Activated naive CD8-positive, alpha-beta T cell treated with anti-CD3 and anti-CD28 coated beads for 36 hours (primary cell): ENCODE measurements at places on chromosomes 16 and 17.

GRCh38 chr16:68463904-68464303 lies 15.6 kb upstream of the SMPD3 start:
- DNase-seq, result no peak

DNA sequence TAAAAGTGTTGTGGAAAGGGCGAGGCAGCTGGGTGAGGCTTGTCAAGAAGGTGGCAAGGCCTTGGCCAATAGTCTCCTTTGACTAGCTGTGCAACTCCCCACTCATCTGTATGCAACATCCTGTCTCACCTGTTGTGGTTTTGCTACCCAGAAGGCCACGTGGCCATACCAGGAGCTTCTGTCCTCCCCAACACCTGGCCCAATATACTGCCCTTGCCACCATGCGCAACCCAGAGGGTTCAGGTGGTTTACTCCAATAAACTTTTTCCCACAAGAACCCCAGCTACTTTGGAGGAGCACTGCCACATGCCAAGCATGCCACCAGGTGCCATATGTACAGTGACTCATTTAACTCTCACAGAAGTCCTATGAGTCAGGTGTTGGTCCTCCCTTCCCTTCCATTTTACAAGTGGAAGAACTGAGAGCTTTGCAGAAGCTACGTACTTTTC lies 10.2 kb downstream of the MYO19 start:
- no peak for DNase-seq

GRCh38 chr17:42342242-42343008 lies 45.8 kb downstream of the STAT3 start:
- DNase-seq, result peak; percentile 38

DNA sequence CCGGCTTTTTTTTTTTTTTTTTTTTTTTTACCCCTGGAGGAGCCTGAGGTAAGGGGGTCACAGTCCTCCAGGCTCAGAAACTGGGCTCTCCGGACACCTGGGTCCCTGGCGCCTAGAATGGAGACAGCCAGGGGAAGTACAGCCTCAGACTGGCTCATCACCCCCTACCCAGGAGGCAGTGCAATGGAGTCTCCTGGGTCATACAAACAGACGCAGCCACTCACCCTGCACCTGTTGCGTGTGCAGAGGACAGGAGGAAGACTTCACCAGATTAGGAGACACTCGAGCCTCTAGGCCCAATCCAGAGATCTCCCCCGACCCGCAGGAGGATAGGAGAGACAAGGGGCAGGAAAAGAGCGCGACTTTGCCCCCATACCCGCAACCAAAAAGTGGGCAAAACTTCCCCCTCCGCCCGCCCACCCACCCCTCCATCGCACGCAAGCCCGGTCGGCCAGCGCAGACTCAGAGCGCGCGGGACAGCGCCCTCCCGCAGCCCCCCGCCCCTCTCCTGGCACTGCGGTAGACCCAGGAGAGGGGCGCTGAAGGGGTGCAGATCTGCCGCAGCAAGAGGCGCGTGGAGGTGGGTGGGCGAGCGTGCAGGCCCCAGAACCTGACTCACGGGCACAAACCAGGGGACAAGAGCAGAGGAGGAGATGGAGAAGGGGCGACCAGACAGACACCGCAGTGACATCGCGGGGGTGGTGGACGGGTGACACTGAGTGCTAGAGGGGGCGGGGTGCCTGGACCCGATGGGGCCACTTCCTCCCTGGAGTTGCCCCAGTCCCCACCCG lies 900 bp downstream of the HAP1 start:
- peak; percentile 17 for DNase-seq

DNA sequence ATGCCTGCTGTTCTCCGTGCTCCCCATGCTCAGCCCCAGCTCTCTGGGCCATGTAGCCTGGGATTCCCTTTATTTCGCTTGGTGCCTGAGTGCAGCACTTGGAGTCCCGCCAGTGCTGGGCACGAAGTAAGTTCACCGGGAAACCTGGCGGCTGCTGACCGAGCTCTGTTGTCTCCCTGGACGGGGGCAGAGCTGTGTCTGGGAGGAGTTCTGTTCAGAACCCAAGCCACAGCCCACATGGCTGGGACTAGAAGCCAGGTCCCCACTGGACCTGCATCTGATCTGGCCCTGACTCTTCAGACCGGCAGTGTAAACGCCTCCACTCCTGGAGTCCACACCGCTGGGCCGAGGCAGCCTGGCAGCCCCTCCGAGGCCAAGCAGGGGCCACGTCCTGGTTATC lies 37.5 kb upstream of the CIBAR2 start:
- no peak for DNase-seq

DNA sequence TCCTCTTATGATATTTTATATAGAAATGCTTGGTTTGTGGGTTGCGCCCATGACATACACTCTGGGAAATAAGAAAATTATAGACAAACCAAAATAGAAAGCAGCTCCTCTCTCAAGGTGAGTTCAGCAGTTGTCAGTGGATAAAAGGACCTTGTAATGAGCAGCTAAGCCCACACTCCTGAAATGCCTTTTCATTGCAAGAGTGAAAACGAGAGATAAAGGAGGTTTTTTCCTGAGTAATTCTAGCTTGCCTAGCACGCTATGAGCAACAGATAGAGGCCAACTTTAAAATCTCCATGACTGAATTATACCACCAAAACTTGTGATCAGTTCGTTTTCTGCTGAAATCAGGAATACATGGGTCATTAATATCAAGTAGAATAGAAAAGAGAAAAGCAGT lies 261.8 kb upstream of the CACNG5 start:
- no peak for DNase-seq

- no peak for DNase-seq
These were observed 58.5 kb downstream of the ADAMTS18 start for GRCh38 chr16:77376358-77376757.

GRCh38 chr17:34487626-34488025 lies 91.8 kb upstream of the TMEM132E start:
- no peak for DNase-seq

- no peak for DNase-seq
These were observed 32.9 kb downstream of the HS3ST3A1 start for GRCh38 chr17:13568582-13569397.

DNA sequence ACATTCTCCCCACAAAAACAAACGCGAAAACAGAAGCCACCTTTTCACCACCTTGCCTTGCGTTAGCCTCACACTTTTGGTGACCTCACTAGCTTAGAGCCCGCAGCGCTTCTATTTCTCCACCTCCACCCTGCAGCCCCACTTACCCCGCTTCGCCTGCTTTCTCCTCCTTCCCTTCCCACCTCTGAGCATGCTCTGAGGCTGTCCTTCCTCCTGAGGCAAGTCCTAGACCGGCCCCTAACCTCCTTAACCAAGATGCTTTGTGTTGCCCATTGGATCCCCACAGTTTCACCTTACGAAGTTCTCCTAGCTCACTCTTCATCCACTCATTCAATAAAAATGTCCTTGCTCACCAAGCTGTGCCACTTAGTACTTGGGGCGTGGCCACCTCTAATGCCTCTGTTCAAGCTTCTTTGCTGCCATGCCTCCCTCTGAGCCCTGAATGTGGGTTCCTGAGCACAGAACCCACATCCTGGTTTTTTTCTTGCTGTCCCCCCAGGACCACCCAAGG lies 1.3 kb downstream of the GNGT2 start:
- DNase-seq, result no peak

DNA sequence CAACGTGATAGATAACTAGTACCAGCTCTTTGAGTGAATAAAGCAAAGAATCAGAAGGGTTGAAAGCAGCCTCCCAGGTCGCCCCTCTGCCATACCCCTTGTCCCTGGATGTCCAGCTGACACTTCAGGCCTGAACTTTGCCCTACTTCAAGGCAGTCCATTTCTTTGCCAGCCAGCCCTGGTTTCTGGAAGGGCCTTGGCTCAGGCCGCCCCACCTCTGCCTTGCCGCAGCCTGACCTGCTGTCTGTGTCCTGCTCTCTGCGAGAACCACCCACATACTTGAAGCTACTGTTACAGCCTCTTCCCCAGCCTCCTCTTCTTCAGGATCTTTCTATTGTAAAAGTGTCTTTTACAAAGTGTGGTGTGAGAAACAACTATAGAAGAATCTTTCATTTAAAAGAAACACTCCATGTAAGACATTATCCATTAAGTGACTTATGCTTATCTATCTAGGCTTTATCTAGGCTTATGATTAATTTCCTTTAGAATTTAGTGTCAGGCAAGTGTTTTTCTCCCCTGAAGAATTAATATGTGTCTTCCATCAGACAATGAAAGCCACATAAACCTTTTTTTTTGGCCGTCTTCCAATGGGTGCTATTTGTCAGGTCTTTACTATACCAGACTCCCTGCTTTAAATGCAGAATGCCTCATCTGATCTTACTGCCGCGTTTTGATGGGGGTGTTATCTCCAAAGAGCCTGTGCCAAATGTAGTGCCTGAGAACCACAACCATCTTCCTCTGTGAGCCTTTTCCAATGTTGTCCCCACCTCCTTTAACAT lies 133.9 kb downstream of the SOCS1 start:
- no peak for DNase-seq

DNA sequence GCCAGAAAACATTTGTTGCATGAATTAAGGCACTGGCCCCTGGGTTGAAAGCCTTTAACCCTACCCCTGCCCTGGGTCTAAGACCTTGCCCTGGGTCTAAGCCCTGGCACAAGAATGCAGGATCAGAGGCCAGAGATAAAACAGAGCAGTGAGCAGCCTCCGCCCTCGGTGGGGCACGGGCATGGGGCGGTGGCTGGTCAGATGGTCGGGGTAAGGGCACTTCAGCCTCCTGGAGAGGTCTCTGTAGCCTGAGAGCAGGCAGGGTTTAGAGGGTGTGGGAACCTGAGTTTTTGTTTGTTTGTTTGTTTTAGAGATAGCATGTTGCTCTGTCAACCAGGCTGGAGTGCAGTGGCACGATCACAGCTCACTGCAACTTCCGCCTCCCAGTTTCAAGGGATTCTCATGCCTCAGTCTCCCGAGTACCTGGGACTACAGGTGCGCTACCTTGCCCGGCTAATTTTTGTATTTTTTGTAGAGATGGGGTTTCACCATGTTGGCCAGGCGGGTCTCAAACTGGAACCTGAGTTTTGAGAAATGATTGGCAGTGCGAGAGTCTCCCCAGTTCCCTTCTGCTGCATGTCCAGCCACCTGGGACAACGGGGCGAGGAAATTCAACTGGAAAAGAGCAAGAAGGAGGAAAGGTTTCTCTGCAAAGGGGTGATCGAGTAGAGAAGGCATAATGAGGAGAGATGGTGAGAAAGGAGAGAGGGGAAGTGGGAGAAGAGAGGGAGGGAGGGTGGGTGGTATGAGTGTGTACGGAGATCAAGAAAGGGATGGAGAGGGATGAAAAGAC lies 27.7 kb downstream of the TNS4 start:
- DNase-seq, result no peak

DNA sequence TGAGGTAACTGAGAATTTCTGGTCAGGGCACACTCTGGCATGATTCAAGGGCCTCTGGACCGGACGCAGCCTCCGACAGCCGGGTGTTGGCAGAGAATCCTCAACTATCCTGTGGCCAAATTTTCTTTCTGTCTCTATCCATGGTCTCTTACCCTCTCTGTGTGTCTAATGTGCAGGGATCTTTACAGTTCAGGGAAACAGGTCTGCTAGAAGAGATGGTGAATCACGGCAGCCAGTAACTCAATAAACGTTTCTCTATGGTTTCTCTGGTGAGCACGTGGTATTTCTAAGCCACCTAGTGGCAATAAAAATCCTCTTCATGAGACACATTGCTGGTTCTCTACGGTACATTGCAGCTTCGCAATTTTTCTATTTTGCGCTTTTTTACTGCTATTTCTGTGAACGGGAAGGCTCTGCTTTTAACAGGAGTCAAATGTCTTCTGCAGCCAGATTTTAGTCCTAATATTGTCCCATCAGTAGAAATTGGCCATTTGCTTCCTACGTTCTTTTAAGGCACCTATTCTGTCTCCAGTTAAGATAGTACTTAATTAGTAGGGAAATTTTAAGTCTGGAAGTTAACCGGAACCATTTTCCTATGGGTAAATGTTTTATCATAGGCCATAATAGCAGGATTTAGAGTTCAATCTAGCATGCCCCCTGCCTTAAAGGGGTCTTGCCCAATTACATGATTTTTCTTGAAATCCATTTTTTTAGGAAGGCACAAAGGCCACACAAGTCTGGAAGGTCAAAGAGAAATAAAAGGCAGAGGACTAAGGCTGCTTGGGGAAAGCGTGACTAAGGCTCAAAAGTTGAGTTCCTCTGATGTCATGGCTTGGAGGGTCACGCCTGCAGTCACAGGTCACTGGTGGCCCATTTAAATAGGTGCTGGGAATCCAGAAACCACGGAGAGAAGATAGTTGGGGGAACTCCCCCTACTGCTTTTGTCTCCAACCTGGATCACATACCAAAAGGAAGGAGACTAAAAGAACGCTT lies 31.5 kb downstream of the QPRT start:
- DNase-seq, result no peak

DNA sequence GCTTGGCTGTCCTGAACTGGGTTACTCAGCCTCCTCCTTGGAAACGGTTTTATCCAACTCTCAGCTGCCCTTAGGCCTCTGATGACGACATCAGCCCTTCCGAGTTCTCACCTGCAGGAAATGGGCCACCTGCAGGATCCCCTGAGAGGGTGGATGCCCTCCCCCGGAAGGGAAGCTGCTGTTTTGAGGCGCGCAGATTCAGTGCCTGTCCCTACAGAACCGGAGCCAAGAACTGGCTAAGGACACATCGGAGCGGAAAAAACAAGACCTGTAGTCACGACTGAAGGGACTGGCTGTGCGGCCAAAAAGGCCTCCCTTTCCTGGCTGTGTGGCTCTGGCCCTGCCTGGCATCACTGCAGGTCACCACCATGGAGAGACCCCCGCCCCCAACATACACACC lies 11.7 kb upstream of the C16orf95 start:
- DNase-seq, result no peak

DNA sequence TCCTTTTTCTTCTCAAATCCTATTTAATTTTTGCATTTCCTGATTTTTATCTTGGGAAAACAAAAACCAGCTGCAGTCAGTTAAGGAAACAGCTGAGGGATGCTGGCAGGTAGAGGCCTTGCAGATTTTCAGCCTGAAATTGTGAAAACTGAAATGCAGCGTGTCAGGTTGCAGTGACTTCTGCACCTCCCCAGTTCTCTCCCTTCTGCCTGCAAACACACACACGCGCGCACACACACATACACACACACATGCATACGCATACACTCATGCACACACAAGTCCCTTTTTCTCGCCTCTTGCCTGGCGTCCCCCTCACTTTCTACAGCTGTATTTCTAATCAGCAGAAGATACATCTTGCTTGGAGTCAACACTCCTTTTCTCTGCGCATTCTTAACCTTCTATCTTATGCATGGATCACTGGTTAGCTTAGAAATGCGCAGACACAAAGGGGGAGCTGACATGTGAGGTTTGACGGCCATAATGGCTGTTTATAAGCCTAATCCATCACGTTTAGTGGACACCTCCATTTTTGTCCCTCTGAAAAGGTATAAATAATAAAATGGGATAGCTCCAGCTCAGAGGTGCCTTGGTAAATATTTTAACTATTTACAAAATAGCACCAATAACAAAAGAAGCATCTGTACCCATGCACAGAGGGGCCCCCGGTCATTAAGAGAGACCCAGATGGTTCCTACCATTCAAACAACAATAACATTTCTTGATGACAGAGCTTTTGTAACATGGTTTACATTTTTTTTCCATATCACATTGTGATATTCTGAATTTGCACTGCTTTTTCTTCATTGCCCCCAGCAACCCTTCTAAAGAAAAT lies 392.1 kb upstream of the SALL1 start:
- no peak for DNase-seq
